ENCODE measurements at places on chromosomes 7 and 10.

DNA sequence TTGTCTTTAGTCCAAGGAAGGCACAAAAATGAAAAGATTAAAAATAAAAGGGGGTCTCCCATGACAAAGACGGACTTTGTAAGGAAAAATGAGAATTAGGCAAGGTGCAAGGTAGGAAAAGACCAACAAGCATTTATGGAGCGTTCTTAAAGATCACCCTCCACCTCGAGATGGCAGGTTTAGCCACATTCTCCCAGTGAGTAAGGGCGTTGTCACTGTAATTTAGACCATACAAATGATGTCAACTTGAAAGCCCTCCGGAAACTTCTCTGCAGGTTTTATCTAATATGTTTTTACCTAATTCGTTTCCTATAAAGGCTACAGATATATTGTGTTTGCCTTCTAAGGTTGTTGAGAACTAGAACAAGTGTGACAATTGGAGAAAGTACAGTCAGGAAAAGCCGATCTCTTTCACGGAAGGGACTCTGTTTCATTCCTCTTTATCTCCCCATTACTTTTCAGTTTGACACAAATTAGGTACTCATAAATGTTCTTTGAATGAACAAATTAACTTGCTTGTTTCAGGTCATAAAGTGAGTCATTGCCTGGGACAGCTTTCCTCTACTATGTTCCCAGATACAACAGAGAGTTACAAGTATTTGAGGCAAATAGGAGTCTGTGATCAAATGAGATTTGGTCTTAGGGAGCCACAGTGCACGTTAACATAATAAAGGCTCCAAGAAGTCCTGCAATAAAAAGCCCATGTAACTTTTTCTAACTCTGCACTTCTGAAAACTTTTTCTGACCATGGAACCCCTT lies 102.6 kb upstream of the HABP2 start:
- DNase-seq = no peak

DNA sequence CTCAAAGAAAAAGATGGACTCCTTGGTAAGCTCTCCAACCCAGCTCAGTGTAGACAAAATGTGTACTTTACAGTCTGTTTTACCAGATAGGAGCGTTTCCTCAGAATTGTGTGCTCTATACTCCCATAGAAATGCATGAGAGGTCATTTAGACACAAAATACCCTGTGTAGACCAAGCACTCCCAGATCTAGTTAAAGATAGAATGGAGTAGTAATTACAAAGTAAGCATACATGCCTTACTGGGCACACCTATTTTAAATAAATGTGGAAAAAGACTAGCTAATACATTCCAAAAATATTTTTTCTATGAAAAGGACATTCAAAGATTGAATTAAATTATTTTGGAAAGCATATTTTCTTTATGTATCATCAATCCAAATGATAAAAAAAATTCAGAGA lies 271.9 kb upstream of the DGKB start:
- no peak for DNase-seq

- no peak for DNase-seq
Measured at GRCh38 chr7:150389532-150389816, 10.3 kb downstream of the ZNF775 start.

DNA sequence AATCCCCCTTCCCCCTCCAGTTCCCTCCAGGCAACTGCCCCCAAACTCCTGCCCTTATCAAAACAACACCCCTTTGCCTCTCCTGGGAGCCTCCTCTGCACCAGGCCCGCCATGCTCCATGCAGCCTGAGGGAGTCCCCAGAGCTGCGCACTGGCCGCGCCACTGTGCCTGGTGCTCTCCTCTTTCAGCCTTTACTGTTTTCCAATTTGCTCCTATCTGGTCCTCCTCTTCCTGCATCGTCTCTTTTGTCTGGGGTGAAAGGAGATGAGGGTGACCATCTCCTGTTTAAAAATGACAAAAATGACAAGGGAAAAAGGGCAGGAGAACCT lies 165.8 kb upstream of the ADCY1 start:
- DNase-seq = no peak

DNA sequence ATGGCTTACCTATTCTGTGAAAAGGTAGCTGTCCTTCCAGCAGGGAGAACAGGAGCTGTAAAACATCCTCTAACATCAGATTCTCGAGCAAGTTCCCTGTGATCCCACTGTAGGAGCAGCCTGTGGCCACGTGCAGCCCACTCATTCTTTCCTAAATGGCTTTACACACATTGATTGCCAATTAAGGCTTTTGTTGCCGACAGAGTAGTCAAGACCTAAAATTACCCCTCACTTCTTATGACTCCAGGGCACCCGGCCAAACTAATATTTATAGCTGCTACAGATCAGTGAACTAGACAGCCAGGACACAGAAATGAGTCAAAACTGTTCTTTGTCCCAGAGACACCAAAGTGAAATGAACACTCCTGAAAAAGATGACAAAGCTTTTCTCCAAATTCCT lies 832.1 kb downstream of the SORCS3 start:
- no peak for DNase-seq

DNA sequence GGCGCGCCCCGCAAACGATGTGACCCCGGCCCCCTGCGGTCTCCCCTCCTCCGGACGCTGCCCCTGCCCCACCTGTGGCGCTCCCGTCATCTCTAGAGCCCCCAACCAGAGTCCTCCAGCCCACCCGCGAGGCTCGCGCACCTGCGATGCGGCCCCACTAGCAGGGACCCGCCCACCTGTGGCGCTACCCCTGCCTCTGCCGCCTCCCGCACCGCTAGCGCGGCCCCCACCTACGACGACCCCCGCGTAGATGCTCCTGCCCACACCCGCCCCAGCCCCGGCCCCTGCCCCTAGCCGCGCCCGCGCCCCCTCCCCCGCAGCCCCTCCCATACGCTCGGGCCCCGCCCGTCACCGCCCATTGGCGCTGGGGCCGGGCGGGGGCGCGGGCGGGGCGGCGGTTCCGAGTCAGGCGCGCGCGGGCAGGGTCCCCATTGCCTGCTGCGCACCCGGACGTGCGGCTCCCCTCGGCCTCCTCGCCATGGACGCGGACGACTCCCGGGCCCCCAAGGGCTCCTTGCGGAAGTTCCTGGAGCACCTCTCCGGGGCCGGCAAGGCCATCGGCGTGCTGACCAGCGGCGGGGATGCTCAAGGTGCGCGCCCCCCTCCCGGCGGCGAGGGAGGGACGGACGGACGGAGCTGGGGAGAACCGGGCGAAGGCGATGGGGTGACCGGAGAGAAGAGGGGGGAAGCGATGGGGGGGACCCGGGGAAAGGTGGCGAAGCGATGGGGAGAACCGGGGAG lies at the start of gene PFKP:
TSS of gene PFKP (plus strand) at position 431 of the 741 bp plus-strand sequence. CDS start at position 479, 48 bp downstream.
- DNase-seq = no peak

Measured in fibroblast of skin of left biceps (primary cell).